Fibroblast of skin of right biceps (primary cell): ENCODE measurements at places on chromosomes 4 and X.

- DNase-seq = no peak
These were observed 127.1 kb upstream of the TMEM164 start for GRCh38 chrX:109875831-109876230.

GRCh38 chrX:133090236-133090809 lies 6.6 kb downstream of the USP26 start:
- peak; percentile 46 for DNase-seq

- DNase-seq = no peak
These were observed 4.2 kb upstream of the OTUD5 start for GRCh38 chrX:48961585-48962091.

DNA sequence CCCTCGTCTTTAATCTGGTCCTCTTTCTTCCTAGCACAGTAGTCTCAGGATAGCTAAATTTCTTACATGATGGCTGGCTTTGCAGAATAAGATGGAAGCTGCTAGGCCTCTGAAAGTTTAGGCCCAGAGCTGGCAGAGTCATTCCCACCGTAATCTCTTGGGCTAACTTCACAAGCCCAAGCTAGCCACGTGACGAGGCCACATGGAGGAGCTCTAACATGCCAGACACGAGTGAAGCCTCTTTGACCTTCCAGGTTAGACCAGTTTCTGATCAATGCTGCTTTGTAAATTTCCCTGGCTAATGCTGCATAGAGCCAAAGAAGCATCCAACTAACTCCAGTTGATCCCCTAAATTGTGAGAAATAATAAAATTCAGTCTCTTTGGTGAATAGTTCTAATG lies 9.5 kb upstream of the CENPE start:
- DNase-seq = no peak

DNA sequence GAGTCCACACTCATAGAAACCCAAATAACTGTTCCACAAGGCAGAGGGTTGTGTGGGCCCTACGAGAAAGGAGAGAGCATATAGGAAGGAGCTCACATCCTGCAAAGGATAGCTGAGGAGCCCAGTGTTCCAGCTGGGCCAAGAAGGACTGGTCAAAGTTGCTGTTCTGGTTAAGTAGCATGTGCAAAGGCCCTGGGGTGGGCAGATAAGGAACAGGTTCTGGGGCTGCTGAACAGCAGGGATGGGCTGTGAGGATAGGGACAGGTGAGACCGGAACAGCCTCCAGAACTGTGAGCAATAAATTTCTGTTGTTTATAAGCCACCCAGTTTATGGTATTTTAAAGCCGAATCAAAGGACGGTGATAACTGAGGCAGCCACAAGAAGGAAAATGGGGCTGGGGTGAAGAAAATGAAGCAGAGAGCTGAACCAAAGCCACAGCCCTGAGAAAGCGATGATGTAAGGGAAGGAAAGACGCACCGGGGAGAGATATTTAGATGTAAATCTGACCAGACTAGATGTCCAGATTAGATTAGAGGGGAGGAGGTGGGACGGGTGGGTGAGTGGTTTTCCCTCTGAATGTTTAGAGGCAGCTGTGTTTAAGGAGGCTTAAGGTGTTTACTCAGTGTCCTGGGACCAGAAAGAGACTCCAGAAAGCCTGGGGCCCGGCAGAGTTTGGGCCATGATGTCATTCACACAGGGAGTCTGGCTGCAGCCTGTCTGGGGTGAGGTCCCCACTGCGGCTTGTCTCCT lies 180.8 kb upstream of the BCOR start:
- DNase-seq = peak; percentile 77

DNA sequence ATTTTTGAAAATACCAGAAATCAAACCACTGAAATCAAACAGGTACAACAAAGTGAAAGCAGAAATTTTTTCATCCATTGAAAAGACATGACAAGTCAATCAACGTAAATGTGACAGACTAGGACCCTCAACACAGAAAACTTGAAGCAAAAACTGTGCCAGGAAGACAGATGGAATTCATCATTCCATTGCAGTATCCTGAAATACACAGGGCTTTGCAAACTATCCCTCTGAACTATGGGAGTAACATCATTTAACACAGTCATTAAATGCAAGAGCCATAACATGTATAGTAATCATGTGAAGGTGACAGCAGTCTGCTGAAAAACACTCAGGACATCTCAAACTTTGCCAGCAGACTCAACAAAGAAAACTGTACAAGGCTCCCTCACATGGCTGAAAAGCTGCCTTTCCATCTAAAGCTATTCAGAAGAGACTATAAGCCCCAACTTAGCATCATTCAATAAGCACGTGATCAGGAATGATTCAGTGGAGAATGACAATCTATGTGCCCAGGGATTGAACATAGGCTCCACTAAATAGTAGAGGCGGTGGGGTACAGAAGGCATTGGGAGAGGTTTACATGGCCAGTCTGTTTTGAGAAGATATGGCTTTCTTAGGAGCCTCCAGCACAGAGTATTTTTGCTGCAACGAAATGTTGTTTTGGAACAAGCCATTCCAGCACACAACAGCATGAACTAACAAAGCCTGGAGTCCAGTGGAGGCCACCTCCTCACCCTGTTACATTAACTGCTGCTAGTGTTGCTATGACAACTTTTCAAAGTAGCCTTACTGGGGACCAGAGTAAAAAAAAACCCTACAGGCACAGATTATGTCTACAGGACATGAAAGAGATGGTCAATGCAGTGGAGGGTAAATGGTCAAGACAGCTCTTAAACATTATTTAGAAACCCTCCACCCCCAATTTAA lies 274.5 kb upstream of the NOCT start:
- DNase-seq = no peak

- peak; percentile 29 for DNase-seq
These were observed 160.4 kb downstream of the CPEB2 start for GRCh38 chr4:15162465-15163283.

GRCh38 chr4:37441231-37442061 lies 196.9 kb downstream of the NWD2 start:
- DNase-seq = no peak

GRCh38 chr4:82367438-82368097 lies 6.2 kb downstream of the HNRNPD start:
- no peak for DNase-seq

DNA sequence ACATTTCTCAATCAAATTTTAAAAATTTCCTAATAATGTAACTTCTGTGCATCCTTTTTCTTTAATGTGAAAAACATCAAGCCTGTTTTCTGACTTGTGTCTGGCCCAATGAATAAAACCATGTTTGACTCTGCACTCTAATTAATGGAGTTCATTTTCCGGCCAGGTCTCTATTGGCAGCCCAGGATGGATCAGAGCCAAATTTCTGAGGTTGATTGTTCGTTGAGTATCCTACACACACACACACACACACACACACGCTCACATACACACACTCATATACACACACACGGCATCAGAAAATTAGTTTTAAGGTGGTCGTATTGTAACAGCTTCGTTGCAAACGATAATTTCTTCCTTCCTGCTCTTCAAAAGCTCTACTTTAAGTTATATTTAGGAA lies 28.9 kb upstream of the TLL1 start:
- DNase-seq = no peak

- DNase-seq = no peak
These were observed 62.9 kb upstream of the TXK start for GRCh38 chr4:48196758-48197504.

- DNase-seq = peak; percentile 0
These were observed 179.1 kb upstream of the KLHL4 start for GRCh38 chrX:87338510-87338909.

GRCh38 chr4:98662055-98662453 lies 3.6 kb upstream of the TSPAN5 start:
- DNase-seq = no peak

GRCh38 chr4:139889264-139889663 lies 223.6 kb downstream of the MGST2 start:
- no peak for DNase-seq

DNA sequence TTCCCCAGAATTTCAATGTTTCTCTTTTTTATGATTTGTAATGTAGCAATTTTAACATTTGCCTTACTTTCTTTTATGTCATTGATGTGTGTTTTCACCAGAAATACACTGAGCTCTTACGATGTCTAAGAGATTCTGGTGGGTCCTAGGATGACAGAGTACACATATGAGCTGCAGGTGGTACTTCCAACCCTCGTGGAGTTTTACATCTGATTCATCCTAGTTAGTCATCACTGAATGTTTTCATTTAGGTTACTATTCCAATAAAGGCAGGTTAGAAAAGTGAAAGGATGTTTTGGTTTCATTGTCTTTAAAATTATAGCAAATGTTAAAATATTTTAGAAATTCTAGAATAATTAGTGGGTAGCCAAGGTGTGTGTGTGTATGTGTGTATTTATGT lies 605.9 kb downstream of the ADGRL3 start:
- no peak for DNase-seq

GRCh38 chr4:76779740-76780459 lies 118.0 kb downstream of the SOWAHB start:
- DNase-seq = no peak

DNA sequence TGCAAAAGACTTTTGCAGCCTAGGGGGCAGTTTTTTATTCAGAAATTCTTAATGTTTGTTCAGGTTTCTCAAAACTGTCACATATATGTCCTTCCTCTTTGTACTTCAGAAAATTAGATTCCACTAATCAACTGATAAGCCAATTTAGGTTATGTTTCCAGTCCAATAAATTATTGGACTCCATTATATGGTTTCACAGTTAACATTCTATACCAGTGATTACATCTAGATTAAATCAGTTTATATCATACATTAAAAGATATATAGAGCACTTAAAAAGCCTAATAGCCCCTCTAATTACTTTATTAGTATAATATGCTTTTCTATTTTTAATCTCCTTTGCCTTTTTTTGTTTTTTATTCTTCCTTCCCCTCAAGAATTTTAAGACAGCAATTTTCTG lies 434.1 kb downstream of the INPP4B start:
- DNase-seq = no peak

- peak; percentile 57 for DNase-seq
These were observed 10.3 kb downstream of the GNL3L start for GRCh38 chrX:54540289-54540688.

DNA sequence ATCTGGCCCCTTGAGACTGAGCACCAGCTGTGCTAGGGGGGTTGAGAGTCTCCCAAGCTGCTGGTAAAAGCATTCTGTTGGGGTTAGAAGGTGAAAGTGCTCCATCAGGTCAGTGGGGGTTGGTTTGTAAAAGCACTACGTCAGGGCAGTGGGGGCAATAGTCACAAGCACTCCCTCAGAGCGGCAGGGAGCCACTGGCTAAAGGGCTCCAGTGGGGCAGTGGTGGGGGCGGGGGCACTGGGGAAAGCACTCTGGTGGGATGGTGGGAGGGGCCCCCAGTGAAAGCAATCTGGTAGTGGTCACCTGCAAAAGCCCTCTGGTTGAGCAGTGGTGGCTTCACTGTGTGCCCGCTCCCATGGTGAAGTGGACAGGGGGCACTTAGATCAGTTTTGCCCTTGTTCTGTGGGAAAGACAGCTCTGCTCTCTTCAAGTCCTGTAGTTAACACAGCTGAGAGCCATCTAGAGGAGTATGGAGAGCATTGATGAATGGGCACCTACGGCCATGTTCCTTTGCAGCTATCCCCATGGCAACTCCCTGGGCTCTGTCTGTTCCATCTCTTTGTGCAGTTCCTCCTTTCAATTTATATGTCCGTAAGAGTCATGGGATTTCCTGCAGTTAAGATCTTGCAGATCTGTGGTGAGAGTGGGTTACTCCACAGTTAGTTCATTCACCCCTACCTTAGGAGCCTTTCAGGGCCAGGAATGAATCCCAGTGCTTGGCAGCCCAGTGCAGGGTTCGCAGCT lies 106.4 kb downstream of the SH3BGRL start:
- no peak for DNase-seq

DNA sequence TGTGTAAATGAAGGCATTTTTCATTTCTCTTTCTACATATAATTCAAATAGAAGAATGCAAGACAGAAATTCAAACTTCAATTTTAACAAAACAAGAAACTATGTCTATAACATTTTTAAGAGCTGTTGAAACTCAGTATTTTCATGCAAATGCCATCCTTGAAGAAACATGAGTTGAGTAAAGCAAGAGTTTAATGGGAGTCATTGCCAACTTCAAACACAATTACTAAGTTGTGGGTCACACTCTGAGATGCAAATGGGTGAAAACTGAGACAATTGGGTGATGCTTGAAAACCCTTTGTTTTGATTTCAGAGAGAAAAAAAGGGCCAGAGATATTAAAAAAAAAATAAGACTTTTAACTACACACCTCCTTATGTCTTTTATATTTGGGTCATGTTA lies 865.9 kb downstream of the FAT4 start:
- DNase-seq = no peak

DNA sequence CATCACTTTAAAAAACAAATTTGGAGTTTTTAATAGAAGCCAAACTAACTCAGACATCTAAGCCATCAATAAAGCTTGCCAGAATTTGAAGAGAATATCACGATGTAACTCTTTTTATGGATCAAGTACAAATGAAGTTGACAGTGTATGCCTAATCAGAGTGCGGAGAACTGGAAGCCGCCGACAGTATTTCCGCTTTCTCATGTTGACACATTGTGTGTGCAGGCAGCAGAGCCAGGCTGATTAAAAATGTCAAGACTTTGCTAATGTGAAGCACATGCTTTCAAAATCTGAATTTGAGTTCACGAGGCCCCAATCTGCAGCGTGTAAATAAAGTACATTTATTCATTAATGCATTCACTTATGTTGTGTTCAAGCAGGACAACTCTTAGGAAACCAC lies 161.2 kb downstream of the TENM3 start:
- DNase-seq = peak; percentile 64

GRCh38 chr4:168461821-168462220 lies 18.5 kb downstream of the DDX60L start:
- DNase-seq = no peak

DNA sequence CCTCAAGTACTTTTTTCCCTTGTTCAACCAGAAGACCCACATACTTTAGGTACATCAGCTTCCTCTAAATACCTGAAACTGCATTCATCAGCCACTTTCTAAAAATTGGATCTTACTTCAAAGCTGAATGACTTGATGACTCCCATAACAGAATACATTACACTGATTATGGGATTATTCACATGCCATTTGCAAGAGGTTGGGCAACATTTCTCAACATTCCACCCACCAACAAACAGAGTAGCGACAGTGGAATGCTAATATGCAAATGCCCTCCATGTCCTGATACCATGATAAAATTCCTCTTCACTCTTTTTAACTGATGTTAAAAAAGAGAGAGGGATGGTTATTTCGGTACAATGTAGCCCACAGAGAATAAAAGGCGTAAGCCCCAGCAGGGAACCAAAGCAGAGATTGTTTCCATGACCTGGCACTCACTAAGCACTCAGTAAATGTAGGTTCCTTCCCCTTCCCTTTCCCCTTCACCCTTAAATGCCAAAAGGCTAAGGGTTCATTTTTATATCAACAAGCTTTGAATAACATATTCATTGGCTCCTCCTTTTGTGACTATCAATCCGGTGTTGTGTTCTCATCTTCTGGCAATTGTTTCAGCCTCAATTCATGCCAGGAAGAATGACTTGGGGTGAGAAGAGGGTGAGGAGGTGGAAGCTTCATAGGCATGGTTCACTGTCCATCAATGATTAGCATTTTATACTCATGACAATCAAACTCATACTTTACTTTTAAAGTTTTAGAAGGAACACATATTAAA lies 317.2 kb downstream of the DHX15 start:
- DNase-seq = peak; percentile 83

GRCh38 chr4:42342459-42342858 lies 54.8 kb upstream of the SHISA3 start:
- DNase-seq = no peak

GRCh38 chr4:3368841-3369760 lies 72.7 kb upstream of the HGFAC start:
- no peak for DNase-seq

GRCh38 chr4:116055857-116056827 lies 942.7 kb upstream of the NDST4 start:
- DNase-seq = peak; percentile 19
